ENCODE measurements at places on chromosomes 4 and X.

DNA sequence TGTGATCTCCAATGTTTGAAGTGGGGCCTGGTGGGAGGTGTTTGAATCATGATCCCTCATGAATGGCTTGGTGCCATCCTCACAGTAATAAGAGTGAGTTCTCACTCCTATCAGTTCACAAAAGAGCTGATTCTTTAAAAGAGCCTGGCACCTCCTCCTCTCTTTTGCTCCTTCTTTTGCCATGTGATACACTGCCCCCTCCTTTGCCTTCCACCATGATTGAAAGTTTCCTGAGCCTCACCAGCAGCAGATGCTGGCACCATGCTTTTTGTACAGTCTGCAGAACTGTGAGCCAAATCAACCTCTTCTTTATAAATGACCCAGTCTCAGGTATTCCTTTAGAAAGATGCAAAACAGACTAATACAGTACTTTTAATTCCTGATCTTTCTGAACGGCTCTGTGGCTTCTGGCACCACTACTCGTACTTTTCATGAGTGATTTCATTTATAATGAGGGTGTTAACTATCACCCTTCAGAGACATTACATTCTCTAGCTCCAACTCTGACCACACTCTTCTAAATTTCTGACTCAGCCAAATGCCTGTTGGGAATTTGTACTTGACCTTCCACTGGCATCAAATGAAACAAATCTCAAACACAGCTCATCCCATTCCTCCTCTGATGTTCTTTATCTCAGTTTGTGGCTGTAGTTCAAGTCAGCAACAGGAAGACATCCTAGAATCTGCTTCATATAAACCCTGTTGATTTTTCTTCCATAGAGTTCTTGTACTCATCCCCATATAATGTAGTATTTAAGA, 4.2 kb downstream of the UFSP2 start:
- DNase-seq, result no peak

GRCh38 chr4:13285336-13285735, 198.8 kb downstream of the RAB28 start:
- DNase-seq, result no peak

DNA sequence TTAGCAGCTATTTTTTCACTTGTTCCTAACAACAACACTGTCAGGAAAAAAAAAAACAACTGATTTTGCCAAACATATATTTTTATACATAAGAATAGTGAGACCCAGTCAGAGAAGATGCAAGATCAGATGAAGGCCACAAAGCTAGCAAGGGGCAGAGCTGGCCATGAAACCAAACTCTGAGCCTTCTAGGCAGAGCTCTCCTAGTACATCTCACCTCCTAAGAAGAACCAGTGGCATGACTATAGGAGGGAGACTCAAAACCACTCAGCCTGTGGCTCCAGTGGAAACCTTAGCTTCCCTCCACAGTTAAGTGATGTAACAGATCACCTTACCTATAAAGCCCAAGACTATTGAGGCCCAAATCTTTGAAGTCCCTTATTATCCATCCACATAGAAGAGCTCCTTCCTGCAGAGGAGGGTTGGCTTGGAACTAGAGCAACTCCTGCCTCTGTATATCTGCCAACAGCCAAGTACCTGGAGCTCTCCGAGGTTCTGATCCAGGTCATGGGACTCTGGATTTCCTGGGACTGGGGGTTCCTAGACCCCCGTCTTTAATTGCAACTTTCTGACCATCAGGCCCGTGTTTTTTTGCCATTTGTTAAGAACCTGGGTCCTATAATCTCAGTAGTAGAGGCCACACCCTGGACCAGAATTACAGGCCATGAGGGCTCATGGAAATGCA, 136.5 kb downstream of the SH3KBP1 start:
- DNase-seq, result no peak

- no peak for DNase-seq
These were observed 6.9 kb upstream of the ADRA2C start for GRCh38 chr4:3759236-3759635.

- no peak for DNase-seq
These were observed 144.3 kb upstream of the CPEB2 start for GRCh38 chr4:14857981-14858380.
